ENCODE measurements at places on chromosomes 12 and 14.

GRCh38 chr14:64147126-64147790 is 146.9 kb downstream of the ESR2 start:
- no peak for DNase-seq

DNA sequence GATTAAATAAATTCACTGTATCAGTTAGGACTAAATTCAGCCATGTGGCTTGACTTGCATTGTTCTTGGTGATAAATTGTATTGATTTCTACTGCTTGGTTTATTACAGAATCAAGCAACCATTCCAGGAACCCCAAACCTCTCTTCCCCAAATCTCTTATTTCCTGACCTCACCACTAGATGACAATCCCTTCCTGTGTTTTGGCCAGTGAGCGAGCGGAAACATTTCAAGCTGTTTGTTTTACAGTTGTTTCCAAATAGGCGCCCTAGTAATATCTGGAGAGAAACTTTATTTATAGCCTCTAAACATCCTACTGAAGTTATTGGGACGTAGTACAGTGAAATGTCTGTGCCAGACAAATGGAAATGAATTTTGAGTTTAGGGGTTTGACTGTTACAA is 161.1 kb downstream of the SNAPC1 start:
- DNase-seq = no peak

DNA sequence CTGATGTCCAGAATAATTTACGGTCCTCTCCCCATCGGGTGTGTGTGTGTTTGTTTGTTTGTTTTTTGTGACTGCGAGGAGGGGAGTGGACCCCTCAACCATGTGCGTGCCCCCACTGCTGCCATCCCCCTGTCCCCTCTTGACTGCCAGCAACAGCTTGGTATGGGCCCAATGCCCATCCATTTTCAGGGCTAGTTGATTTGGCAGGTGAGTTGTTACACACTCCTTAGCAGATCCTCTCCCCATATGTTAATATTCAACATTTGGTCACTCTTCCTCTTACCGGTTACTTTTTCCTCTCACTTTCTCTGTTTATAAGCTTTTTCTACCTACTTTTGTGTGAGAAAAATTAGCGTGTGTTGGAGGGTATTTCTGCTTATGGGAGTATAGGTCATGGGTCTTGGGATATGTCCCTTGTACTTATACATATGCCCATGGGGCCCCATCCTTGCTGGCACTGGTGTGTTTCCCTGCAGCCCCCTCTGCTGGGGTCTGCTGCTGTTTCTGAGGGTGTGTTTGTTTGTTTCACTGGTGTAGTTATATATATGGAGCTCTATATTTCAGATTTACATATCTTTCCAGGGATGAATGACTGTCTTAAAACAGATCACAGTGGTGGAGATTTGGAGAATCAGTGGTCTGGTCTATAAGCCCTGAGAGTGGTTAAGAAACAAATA is 33.8 kb downstream of the ZFHX2 start:
- no peak for DNase-seq

DNA sequence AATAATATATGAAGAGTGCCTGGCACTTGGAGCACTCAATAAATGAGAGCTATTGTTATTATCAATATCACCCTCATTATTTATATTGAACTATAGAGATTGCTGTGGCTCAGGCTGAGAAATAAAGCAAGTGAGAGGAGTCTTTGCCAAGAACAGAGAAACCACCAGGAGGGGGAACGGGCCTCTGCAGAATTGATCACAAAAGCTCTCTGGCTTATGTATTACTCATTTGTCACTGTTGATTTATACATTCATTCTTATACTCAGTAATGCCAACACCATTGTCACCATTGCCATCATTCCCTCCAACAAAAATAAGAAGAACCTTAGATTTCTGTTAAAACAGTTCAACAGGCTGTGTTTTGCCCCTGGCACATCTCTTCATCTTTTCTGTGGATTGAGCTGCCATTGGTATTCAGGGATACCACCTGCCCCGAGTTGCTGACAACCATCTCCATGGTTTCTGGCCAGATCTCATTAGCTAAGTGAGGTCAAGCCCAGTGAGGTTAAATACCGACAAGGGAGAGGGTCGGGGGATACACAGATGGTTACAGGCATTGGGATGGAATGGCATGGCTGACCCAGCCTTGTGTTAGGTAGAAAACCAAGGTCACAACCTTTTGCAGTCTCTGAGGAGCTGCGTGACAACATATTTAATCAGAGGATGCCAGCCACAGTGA is 21.8 kb upstream of the PCNX1 start:
- no peak for DNase-seq

DNA sequence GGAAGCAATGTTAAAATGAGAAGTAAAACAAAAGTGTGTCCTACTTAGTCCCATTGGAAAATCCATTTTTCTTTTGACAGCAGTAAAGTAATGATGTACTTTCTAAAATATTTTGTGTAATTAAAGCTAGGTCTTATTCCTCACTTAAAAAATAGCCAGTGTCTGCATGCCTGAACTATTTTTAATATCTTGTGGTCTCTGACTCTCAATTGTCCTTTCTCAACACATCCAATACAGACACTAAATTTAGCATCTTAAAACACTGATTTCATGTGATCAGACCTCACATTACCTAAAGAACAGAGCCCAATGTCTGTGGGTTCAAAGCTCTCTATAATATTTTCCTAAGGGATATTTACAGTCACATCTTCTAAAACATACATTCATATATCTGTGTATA is 108.0 kb downstream of the DERA start:
- DNase-seq = no peak

- no peak for DNase-seq
Measured at GRCh38 chr14:93821051-93821450, 32.8 kb upstream of the PRIMA1 start.

DNA sequence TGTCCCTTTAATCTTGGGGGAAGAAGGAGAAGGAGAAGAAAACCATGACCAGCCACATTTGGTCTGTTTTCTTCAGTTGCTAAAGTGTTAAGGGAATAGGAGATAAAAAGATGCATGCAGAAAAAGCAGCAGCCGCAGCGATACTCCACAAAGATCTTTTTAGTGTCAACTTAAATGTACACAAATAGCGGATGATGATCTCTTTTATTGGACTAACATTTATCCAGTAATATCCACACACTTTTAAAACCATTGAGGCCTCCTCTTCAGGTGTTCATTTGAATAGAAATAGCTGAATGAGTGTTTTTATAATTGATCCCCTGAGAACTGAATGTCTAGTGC is 83.5 kb downstream of the PAPOLA start:
- no peak for DNase-seq

- DNase-seq = no peak
Measured at GRCh38 chr14:78836777-78837176, 666.6 kb downstream of the NRXN3 start.

DNA sequence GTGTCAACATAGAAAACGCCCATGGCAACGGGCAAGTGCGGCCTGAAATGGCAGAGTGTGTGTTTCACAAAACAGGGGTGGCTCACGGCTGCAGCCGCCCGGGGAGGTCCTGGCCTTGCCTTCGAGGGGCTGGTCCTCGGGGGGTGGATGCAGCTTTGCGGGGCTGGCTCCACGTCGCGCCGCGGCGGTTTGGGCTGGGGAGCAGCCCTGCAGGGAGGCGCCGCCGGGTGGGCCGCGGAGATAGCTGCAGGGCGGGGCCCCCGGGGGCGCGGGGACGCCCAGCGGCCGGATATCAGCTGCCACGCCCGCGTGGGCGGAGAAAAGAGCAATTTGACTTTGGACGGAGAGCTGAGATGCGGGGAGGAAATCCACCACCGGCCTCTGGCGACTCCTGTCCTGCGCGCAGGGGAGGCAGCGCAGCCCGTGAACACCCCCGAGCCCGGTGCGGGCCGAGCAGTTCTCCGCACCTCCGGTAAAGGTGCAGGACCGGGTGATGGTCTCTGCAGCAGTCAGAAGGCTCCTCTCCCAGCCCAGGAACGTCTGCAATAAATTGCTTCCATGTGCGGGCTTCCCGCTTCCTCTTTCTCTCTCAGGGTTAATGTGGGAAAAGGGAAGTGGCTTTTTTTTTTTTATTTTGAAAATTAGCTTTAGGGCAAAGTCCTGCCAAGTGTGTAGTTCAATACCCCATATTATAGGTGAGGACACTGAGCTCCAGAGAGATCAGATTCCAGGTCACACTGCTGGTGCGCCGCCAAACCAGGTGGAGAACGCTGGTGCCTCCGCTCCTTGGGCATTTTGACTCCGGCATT is 110.5 kb downstream of the ARF6 start:
- DNase-seq = peak; percentile 59

GRCh38 chr14:49879646-49880204 is 13.2 kb upstream of the ARF6 start:
- DNase-seq = peak; percentile 14

- DNase-seq = no peak
Measured at GRCh38 chr12:12528361-12529270, 34.0 kb downstream of the DUSP16 start.

GRCh38 chr12:80716696-80717469 is at the start of gene MYF5:
TSS of gene MYF5 (plus strand) at chr12:80716912. CDS start at chr12:80717064, 152 bp downstream.
- no peak for DNase-seq

- no peak for DNase-seq
Measured at GRCh38 chr14:89486505-89486904, 69.5 kb upstream of the FOXN3 start.

DNA sequence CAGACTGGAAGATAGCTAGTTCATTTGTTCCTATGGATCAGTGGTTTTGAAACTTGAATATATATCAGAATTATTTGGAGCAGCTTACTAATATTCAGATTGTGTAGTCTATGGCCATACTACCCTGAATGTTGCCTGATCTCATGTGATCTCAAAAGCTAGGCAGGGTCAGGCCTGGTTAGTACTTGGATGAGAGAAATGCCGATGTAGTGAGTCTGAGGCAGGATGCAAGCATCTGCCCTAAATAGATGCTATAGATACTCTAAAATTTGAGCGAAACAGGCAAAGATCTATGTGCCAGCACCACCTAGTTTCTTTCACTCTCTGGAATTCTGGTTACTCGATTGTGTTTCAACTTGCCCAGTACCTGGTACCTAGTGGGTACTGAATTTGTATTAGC is 40.9 kb downstream of the FRMD6 start:
- no peak for DNase-seq

GRCh38 chr12:119117936-119118335 is 60.8 kb upstream of the HSPB8 start:
- no peak for DNase-seq

GRCh38 chr14:87908550-87908949 is 84.4 kb downstream of the GALC start:
- DNase-seq = no peak

- DNase-seq = no peak
Measured at GRCh38 chr14:50944647-50945413, 547 bp upstream of the PYGL start.
